ENCODE measurements at places on chromosomes 2 and 18.

DNA sequence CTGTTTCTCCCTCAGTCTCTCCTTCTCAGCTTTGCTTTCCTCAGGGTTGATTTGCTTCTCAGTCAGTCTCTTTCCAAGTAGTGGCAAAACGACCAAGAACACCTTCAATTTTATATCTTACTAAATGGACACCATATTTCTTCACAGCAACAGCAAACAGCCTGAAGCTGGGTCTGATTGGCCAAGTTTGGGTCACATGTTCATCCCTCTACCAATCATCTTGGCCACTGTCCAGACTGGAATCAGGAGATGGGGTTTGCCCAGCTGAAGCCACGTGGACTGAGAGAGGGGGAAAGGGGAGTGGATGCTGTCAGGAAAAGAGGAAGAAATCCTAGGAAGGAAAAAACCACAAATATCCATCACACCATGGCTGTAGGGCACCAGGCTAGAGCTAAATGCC lies 42.0 kb upstream of the ACMSD start:
- H3K4me3 ChIP-seq = no peak overlapping the region
- no peaks in the 10 kb centered on the region for H3K36me3 ChIP-seq
- peaks cover under 1% of the 10 kb centered on the region for H3K27me3 ChIP-seq
- H3K4me1 ChIP-seq = no peaks in the 10 kb centered on the region
- H3K27ac ChIP-seq = no peak overlapping the region

- no peak for DNase-seq
- H3K36me3 ChIP-seq = no peaks in the 10 kb centered on the region
- no peak overlapping the region for H3K27ac ChIP-seq
- H3K27me3 ChIP-seq = no peaks in the 10 kb centered on the region
- no peaks in the 10 kb centered on the region for H3K4me1 ChIP-seq
Measured at GRCh38 chr2:207987025-207987716, 38.2 kb downstream of the PLEKHM3 start.

- H3K36me3 ChIP-seq = no peaks in the 10 kb centered on the region
- no peak overlapping the region for H3K4me3 ChIP-seq
- no peaks in the 10 kb centered on the region for H3K4me1 ChIP-seq
- H3K27me3 ChIP-seq = no peaks in the 10 kb centered on the region
- DNase-seq = no peak
Measured at GRCh38 chr2:191183516-191183915, 32.7 kb upstream of the STAT4 start.

DNA sequence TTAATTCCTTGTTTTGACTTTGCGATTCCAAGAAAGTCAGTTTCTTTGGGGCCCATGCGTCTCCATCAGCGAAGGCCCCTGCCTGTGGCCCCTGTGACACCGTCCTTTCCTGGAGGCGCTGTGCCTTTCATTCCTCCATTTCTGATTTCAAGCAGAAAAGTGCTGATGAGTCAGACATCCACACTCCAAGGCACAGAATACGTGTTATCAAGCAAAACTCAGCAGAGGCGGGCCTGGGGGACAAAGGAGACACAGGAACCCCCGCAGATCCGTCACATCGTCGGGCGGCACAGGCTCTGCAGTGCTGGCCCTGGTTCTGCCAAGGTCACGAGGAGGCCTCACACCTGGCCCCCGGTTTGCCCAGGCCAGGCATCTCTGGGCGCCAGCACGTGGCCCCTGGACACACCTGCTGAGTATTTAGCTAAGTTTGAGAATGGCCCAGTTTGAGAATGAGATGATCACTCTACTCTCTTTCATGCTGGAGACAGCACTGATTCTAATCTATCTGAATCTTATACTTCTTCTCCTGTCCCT lies 7.2 kb upstream of the SALL3 start:
- H3K27ac ChIP-seq = no peak overlapping the region
- H3K4me3 ChIP-seq = no peak overlapping the region
- no peaks in the 10 kb centered on the region for H3K4me1 ChIP-seq
- DNase-seq = no peak

- no peaks in the 10 kb centered on the region for H3K27me3 ChIP-seq
- DNase-seq = no peak
- H3K4me1 ChIP-seq = no peaks in the 10 kb centered on the region
Measured at GRCh38 chr2:11630855-11631254, 39.1 kb downstream of the NTSR2 start.

DNA sequence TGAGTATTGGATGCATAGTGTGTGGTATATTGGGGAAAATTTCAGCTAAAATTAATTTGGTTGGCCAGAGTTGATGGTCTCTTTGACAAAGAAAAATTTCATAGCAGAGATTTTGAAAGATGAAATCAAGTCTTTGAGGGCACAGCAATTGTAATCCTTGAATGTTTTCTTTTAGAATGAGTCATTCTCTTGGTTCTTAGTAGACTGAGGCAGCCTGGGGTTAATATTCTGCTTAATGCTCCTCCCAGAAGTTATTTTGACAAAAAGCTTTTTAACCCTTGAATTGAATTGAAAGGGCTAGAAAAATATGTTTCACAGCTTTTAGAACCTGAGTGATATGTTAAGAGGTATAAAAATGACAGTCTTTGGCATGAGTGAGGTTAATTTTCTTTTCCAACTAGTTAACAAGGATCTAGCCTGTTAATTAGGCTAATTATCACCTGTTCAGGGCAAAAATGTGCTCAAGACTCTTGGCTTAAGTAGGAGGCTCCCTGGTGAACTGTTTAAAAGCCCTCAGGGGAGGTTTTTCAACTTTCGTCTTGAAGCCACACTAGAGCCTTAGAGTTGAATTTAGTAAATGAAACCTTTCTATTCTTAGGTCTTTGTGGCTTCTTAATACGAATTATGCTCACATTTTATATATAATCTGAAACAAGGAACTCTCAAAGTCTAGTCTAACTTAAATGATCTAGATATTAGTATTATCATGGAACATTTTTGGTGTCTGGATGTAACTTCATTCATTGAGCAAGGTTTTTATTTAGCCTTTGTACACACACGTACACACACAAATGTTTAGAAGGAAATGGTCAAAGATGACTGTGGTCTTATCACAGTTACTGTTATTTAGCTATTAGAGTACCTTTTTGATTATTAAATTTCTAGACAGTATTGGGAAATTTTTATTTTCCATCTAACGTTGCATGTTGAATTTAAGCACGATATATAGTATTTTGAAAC lies 272.5 kb downstream of the ZNF407 start:
- H3K36me3 ChIP-seq = no peaks in the 10 kb centered on the region
- no peaks in the 10 kb centered on the region for H3K4me1 ChIP-seq
- H3K4me3 ChIP-seq = no peak overlapping the region
- no peak overlapping the region for H3K27ac ChIP-seq
- no peak for DNase-seq
- H3K27me3 ChIP-seq = no peaks in the 10 kb centered on the region

DNA sequence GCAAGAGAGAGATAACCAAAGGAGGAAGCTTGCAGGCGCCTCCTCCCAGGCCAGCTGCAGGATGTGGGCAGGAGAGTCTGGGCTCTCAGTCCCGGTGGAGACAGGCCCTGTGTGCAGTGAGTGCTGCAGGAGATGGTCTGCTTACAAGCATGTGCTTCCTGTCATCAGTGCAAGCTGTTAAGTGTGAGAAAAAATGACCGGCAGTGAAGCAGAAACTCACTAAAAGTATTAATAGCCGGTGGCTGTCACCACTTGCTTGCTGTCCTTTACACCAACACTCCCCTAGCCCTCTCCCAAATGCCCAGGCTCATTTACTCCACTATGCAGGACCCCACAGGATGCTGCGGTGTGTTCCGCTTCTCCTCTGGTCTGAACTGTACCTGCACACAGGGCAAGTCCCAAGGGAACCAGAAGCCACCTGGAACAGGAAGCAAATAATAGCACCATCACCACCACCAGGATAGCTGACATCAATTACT lies 435.6 kb upstream of the HS6ST1 start:
- H3K36me3 ChIP-seq = no peaks in the 10 kb centered on the region
- no peak overlapping the region for H3K27ac ChIP-seq
- H3K4me1 ChIP-seq = peaks cover 10% of the 10 kb centered on the region
- no peaks in the 10 kb centered on the region for H3K27me3 ChIP-seq
- DNase-seq = no peak
- H3K4me3 ChIP-seq = no peak overlapping the region

- no peaks in the 10 kb centered on the region for H3K36me3 ChIP-seq
- DNase-seq = peak; percentile 67
- H3K4me1 ChIP-seq = peaks cover 24% of the 10 kb centered on the region
Measured at GRCh38 chr2:210195101-210195852, 24.1 kb upstream of the KANSL1L start.

DNA sequence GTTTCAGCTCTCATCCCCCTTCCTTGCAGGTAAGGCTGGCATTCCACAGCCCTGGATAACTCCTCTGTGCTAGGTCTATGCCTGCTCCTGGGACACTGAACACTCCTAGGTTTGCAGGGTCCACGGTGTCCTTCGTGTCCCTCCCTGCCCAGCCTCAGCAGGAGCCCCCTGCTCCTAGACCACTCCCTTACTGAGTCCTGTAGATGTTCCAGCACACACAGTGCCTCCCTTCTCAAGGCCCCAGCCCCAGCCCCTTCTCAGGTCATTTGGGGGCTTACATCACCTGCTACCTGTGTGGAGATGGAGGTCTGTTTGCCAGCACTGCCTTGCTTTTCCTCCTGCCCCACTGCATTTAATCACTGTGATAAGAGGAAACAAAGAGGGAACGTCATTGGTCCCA lies 146.4 kb upstream of the TNP1 start:
- peaks cover 4% of the 10 kb centered on the region for H3K27me3 ChIP-seq
- no peaks in the 10 kb centered on the region for H3K4me1 ChIP-seq
- no peak overlapping the region for H3K27ac ChIP-seq
- H3K36me3 ChIP-seq = no peaks in the 10 kb centered on the region

DNA sequence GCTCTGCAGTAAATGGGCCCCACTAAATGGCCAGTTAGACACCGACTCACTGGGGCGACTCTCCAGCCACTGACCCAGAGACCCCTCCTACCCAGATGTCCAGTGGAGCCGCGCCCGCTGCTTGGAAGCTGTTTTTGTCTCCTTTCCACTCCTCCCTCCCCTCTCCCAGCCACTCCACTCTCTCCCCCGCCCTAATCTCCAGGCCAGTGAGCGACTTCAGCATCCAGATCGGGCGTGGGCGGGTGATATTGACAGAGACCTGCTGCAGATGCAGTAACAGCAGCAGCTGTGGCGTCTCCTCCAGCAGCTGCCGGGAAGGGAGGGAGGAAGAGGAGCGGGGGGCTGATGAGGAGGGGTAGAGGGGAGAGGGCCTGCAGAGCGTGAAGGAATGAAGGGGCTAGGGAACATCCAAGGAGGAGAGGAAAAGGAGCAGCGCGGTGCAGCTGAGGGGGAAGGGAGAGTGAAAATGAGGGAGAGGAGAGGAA lies at the start of gene SCN7A:
TSS of gene SCN7A (minus strand) at position 110 of the 485 bp plus-strand sequence. CDS start 16,553 bp downstream, outside the sequence.
- no peaks in the 10 kb centered on the region for H3K27me3 ChIP-seq
- H3K4me3 ChIP-seq = no peak within 1 kb of the TSS
- peaks cover 6% of the 10 kb centered on the region for H3K4me1 ChIP-seq
- DNase-seq = peak; percentile 65
- no peaks in the 10 kb centered on the region for H3K36me3 ChIP-seq
- no peak within 1 kb of the TSS for H3K27ac ChIP-seq

DNA sequence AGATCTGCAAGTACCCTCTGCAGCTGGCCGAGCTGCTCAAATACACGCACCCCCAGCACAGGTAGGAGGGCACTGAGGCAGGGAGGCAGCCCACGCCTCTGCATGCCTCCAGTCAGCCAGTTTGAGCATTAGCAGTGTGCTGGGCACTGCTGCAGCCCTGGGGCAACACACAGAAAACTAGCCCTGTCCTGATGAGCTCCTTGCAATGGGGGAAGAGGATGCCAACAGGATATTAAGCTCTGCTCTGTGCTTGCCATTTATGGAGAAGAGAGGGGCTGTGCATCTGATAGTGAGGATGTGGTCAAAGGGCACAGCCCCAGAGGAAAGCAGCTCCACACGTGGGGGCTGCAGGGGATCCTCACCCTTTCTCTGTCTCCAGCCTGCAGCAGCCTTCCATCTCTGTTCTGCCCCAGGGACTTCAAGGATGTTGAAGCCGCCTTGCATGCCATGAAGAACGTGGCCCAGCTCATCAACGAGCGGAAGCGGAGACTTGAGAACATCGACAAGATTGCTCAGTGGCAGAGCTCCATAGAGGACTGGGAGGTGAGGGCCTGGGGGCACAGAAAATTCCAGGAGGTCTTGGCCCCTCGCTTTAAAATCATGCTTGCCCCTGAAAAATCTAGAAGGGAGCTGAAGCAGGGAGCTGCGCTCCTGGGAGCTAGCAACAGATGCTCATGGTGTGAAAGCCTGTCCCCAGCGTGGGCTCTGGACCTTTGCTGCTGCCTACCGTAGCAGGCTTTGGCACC lies 51.7 kb downstream of the FAM168B start:
- no peak overlapping the region for H3K27ac ChIP-seq
- no peaks in the 10 kb centered on the region for H3K36me3 ChIP-seq
- no peaks in the 10 kb centered on the region for H3K27me3 ChIP-seq
- H3K4me3 ChIP-seq = no peak overlapping the region

DNA sequence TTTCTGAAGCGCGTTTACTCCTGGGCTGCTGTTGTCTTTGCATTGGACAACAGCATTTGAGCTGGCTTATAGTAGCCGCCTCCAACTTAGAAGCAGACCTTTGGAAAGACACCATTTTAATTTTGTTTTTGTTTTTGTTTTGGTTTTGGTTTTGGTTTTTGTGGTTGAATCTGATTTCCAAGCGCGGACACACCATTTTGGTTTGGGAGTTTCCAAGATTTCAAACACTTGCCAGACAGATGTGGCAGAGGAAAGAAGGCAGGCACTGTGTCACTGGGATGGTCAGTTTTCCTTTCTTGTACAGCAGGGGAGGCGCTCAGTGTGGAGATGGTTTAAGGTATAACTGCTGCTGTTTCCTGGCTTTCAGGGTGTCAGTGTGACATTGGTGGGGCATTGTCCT lies 126.8 kb downstream of the LAMA3 start:
- no peak for DNase-seq
- no peaks in the 10 kb centered on the region for H3K4me1 ChIP-seq
- no peaks in the 10 kb centered on the region for H3K27me3 ChIP-seq
- H3K4me3 ChIP-seq = no peak overlapping the region
- H3K27ac ChIP-seq = no peak overlapping the region
- no peaks in the 10 kb centered on the region for H3K36me3 ChIP-seq

GRCh38 chr18:11600321-11600720 lies 9.1 kb upstream of the SLC35G4 start:
- no peak overlapping the region for H3K27ac ChIP-seq
- no peaks in the 10 kb centered on the region for H3K4me1 ChIP-seq
- no peak overlapping the region for H3K4me3 ChIP-seq
- peaks cover 16% of the 10 kb centered on the region for H3K27me3 ChIP-seq
- DNase-seq = no peak

DNA sequence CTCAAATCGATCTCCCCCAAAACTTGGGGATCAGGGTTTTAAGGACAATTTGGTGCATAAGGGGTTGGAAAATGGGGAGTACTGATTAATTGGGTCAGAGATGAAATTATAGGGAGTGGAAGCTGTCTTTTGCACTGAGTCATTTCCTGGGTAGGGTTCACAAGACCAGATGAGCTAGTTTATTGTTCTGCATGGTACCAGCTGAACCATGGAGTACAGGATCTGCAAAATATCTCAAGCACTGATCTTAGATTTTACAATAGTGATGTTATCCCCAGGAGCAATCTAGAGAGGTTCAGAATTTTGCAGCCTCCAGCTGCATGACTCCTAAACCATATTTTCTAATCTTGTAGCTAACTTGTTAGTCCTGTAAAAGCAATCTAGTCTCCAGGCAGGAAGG lies 73.1 kb downstream of the CPO start:
- no peak overlapping the region for H3K4me3 ChIP-seq
- H3K27me3 ChIP-seq = no peaks in the 10 kb centered on the region
- H3K4me1 ChIP-seq = no peaks in the 10 kb centered on the region
- no peaks in the 10 kb centered on the region for H3K36me3 ChIP-seq
- no peak overlapping the region for H3K27ac ChIP-seq

GRCh38 chr2:242020196-242021004 lies 150.9 kb downstream of the RTP5 start:
- no peaks in the 10 kb centered on the region for H3K36me3 ChIP-seq
- H3K4me1 ChIP-seq = peaks cover 11% of the 10 kb centered on the region
- no peak overlapping the region for H3K27ac ChIP-seq
- H3K4me3 ChIP-seq = no peak overlapping the region
- DNase-seq = peak; percentile 81

Data from A673 (cell line).